ENCODE measurements at places on chromosomes 1 and 21.

- DNase-seq, result no peak
Measured at GRCh38 chr21:44760376-44760775, 41.2 kb downstream of the UBE2G2 start.

DNA sequence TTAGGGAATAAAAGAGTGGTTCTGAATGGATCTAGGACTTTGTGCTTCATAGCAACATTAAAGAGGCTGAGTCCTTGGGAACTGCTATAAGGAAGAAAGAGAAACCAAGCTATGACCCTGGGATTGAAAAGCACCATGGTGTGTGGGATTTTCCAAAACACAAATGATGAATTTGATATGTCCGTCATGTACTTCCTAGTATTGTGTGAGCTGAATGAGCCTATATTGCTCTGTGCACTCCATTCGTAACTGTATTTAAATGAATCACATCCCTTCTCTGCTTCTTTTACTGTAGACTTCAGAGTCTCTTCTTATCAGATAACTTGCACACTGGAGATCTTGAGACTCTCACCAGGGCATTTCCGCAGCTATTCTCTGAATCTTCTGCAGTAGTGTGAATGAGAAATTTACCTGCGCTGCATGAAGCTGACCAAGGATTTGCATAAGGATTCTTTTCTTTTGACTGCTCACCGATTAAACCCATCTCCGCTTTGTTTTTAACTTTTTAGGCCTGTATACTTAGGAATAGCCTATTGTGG lies 23.1 kb upstream of the OR10J4 start:
- DNase-seq, result no peak

DNA sequence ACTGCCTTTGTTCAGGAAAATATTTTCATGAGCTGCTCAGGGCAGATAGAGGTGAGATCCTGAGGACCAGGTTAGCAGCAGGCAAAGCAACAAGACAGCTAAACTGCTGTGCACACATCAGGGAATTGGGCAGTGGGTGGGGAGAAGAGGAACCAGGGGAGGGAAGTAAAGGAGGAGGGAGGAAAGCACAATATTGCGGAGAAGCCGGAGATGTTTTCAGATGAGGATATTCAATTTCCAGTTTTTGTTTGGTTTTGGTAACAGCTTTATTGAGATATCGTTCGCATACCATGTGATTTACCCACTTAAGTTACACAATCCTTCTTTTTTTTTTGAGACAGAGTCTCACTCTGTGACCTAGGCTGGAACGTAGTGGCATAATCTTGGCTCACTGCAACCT lies 34.5 kb downstream of the EPHA10 start:
- DNase-seq, result no peak

GRCh38 chr1:227893300-227893948 lies 54.3 kb downstream of the WNT9A start:
- no peak for DNase-seq

DNA sequence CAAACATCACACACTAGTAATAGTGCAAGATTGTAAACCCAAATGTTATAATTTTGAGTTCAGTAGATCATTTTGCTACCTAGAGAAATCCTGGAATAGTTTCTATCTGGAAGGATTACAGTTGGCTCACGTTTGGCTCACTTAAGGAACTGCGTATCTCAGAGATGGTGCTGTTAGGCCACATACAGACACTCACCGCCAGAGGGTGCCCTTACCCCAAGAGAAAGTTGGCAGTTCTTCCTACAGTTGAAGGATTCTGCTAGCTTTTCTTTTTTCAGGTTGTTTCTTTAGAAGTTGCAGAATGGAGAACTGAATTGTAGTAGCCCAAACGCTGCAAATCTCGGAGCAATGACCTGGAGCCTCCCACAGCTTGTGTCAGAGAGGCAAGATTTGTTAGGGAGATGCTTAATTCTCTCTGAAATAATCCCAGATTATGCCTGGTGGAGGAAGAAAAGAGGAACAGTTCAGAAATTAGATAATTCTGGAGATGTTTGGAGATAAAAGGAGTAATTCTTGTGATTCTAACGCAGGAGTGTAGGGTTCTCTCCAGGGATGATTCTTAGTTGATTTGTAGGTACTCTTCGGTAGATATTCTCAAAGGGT lies 87.9 kb upstream of the PAPPA2 start:
- peak; percentile 40 for DNase-seq

DNA sequence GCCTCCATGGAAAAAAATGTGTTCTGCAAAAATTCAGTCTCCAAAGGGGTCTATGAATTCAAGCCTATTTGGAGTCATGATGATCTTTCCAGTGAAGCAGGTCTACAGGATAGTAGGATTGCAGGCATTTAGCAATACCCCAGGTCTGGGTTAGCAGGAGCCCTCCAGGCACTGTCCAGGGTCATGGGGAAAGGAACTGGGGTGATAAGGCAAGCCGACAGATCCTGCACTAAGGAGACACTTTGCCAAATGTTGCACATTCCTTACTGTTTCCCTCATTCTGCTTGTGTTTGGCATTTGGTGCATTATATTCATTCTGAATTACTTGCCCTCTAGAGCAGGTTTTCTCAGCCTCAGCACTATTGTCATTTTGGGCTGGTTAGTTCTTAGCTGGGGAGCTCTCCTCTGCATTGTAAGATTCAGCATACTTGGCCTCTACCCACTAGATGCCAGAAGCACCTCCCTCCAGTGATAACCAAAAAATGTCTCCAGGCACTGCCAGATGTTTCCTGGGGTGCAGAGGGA lies 333.3 kb upstream of the PLXNA2 start:
- no peak for DNase-seq

DNA sequence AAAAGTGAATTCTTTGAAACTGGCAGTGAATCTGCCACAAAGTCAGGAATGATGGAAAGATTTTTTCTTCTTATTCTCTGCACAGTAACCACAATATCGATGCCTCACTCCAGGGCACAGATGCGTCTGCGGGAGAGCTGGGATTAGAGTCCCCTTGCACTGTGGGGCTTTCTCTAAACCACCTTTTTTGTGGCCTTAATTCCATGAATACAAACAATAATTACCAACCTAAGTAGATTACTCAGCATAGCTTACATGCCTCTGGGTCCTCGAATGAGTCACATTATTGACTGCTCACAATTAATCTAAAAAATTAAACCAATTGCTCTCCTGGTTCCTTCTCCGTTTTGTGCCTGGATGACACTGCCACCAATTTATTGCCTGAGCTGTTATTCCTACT lies 125.8 kb downstream of the KAZN start:
- DNase-seq, result no peak

- DNase-seq, result no peak
Measured at GRCh38 chr1:212791261-212791675, 309 bp downstream of the NSL1 start.

DNA sequence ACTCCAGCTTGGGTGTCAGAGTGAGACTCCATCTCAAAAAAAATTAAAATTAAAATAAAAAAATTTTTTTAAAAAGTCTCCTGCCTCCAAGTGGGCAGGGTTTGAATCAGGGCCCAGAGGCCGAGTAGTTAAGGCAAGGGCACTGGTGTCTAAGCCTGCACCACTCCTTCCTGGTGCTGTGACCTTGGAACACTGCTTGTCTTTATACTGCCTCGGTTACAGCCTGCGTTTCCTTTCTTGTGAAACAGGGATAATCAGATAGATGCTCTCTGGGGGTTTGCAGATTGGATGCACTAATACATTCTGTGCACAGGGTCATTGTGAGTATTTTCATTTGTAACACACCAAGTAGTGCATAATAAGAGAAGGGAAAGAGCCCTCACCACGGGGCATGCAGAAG lies 58.4 kb upstream of the EFHD2 start:
- no peak for DNase-seq

Data from GM13976 (cell line).